ENCODE measurements at places on chromosomes 3 and 15.
A peak's percentile ranks its signal among the peaks of the same experiment; 100 is the strongest.

GRCh38 chr15:58459045-58459444 is 27.3 kb downstream of the LIPC start:
- DNase-seq = no peak

- DNase-seq = no peak
These were observed 1.7 kb downstream of the SEC13 start for GRCh38 chr3:10319251-10319650.

GRCh38 chr15:61729646-61730045 is 330.6 kb downstream of the VPS13C start:
- no peak for DNase-seq

DNA sequence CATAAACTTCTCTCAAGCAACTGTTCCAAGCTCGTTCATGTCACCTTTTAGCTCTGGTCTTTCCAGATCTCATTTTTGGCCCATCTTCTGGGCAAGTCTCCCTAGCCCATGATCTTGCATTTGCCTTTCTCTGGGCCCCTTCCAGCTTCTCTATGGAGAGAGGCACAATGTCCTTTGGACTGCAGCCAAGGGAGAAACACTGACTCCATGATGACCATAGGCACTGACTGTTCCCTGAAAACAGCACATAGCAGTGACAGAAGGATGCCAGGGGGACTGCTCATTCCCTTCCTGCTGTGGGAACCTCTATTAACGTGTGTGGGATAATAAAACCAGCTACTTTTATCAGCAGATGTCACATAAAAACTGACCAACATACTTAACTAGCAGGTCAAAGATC is 60.3 kb downstream of the STRIT1 start:
- DNase-seq = no peak

GRCh38 chr3:125414669-125415068 is 39.5 kb upstream of the ZNF148 start:
- no peak for DNase-seq

DNA sequence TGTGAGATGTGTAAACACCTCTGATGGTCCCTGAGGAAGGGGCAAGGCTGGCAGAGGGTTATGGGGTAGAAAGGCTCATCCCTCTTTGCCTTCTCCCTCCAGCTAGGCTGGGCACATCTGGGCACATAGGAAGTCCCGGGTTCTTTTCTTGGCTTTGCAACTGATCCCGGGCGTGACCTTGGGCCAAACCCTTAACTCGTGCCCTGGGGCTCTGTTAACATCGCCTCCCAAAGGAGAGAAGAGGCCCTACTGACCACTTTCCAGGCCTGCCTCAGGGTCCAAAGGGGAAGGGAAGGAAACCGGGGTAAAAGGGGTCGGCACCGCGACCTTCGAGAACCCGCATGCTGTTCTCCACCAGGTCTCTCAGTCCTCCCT is 549 bp downstream of the C3orf18 start:
- no peak for DNase-seq

- peak; percentile 23 for DNase-seq
These were observed 51.3 kb downstream of the TLNRD1 start for GRCh38 chr15:81052046-81052445.

DNA sequence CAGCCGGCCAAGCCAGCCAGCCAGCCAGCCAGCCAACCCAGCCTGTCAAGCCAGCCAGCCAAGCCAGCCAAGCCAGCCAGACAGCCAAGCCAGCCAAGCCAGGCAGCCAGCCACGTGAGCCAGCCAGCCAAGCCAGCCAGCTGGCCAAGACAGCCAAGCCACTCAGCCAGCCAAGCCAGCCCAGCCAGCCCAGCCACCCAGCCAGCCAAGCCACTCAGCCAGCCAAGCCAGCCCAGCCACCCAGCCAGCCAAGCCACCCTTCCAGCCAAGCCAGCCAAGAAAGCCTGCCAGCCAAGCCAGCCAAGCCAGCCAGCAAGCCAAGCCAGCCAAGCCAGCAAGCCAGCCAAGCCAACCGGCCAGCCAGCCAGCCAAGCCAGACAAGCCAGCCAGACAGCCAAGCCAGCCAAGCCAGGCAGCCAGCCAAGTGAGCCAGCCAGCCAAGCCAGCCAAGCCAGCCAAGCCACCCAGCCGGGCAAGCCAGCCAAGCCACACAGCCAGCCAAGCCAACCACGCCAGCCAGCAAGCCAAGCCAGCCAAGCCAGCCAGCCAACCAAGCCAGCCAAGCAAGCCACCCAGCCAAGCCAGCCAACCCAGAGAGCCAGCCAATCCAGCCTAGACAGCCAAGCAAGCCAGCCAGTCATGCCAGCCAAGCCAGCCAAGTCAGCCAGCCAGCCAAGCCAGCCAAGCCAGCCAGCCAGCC is 199.5 kb downstream of the GOLGA6L6 start:
- DNase-seq = no peak

DNA sequence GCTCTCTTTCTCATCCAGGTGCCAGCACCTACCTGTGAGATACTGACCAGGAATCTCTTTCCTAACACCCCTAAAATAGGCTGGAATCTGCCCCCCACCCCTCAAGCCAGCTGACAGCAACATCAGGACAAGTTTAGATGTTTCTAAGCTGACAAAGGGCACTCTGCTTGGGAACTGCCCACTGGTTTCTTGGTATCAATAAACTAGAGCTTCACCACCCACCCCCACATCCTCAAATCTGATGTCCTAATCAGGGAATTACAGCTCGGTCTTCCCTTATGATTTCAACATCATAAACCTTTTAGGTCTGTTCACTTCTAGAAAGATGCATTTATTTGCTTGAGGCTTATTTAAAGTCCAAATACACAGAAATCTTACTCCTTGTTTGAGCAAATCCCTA is 34.7 kb downstream of the CEP19 start:
- no peak for DNase-seq

GRCh38 chr3:57140894-57141293 is 24.3 kb downstream of the IL17RD start:
- no peak for DNase-seq

DNA sequence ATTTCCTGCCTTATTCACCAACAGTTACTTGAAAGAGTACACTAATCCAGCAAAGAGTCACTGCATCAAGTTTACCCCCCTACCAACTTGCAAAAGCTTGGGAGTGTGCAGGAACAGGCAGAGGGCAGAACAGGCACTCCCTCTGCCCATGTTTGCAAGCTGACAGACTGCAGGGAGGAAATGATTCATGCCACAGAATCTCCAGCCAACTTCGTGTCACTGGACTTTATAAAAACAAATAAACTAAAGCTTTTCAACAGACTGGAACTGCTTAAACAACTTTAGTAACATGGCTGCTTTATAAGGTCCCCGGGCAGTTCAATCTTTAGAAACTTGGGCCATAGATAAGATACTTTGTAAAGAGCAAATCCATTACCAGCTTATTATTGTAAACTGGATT is 129.5 kb downstream of the THRB start:
- no peak for DNase-seq
